Fibroblast of lung (primary cell): ENCODE measurements at places on chromosomes 11 and 22. TPM values are rescaled to one million over a fixed set of nuclear protein-coding genes. Genes with fewer than 3 reads are reported as not detected.

DNA sequence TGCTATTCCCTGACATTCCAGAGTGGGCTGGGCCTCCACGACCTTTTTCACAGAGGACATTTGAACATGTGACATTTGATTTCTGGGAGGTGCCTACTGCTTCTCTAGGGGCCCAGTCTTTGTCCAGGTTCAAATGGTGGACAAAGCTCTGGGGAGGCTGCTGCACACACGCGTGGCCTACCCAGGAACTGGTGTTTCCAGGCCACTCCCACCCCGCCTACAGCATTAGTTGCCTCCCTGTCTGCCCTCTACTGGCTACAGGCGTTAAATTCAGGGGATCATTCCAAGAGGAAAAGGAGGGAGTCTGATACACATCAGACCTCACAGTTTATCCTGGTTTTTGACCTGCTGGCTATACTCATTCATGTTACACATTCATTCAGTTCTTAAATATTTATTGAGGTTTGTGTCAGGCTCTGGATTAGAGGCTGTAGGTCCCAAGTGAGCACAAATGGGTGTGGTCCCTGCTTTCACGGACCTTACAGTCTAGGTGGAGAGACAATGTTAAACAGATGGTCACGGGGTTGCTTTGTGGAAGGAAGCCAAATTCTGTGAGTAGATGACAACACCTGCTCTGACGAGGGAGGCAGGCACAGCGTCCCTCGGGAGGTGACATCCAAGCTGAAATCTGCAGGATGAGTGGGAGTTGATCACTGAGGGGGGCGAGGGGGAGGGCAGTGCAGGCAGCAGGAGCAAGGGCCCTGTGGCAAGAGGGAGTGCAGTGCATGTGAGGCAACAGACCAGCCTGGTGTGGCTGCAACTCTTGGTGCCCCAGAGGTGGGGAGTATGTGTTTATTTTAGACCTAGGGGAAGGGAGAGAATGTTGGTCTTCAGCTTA, 11.8 kb downstream of the TUB start:
- peaks cover under 1% of the 10 kb centered on the region for H3K4me1 ChIP-seq
- no peaks in the 10 kb centered on the region for H3K27me3 ChIP-seq
- H3K27ac ChIP-seq, result no peak overlapping the region
- peak; percentile 70 for DNase-seq

GRCh38 chr11:106495046-106495445, 417.6 kb downstream of the AASDHPPT start:
- peak; percentile 68 for DNase-seq
- H3K4me3 ChIP-seq, result no peak overlapping the region
- no peaks in the 10 kb centered on the region for H3K4me1 ChIP-seq
- no peaks in the 10 kb centered on the region for H3K27me3 ChIP-seq

DNA sequence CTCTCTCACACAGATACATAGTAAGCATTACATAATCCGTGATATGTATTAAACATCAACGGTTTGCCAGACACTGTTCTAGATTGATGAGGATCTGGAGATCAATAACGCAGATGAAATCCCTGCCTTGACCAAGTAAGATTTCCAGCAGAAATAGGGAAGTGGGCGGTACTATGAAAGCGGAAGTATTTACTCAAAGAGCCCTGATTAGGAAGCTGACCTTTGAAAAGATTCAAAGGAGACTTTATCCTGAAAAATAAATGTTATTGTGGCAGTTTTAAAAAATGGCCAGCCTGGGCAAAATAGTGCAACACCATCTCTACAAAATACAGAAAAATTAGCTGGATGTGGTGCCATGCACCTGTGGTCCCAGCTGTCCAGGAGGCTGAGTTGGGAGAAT, 26.8 kb downstream of the GAB2 start:
- no peaks in the 10 kb centered on the region for H3K27me3 ChIP-seq
- H3K4me1 ChIP-seq, result no peaks in the 10 kb centered on the region
- no peak overlapping the region for H3K27ac ChIP-seq
- H3K36me3 ChIP-seq, result no peaks in the 10 kb centered on the region

GRCh38 chr11:43503417-43503816, 144.7 kb downstream of the TTC17 start:
- no peaks in the 10 kb centered on the region for H3K27me3 ChIP-seq
- H3K4me1 ChIP-seq, result no peaks in the 10 kb centered on the region
- no peak for DNase-seq
- H3K27ac ChIP-seq, result no peak overlapping the region
- H3K4me3 ChIP-seq, result no peak overlapping the region

- H3K4me3 ChIP-seq, result no peak overlapping the region
- H3K4me1 ChIP-seq, result peaks cover 46% of the 10 kb centered on the region
- no peaks in the 10 kb centered on the region for H3K27me3 ChIP-seq
- peak; percentile 94 for DNase-seq
- peak overlapping the region; percentile 85 for H3K27ac ChIP-seq
- H3K36me3 ChIP-seq, result peaks cover 3% of the 10 kb centered on the region
Observed at GRCh38 chr11:10659339-10660216, 34.0 kb downstream of the IRAG1 start.

GRCh38 chr11:117978991-117979390, 7.2 kb upstream of the IL10RA start:
- no peaks in the 10 kb centered on the region for H3K36me3 ChIP-seq
- no peak overlapping the region for H3K4me3 ChIP-seq
- no peaks in the 10 kb centered on the region for H3K27me3 ChIP-seq
- no peaks in the 10 kb centered on the region for H3K4me1 ChIP-seq
- DNase-seq, result no peak

The CCDC87 gene
- 0.26 and 0.33 TPM in 2 replicates for total RNA-seq

GRCh38 chr11:69915501-69916250, 96.5 kb upstream of the FGF3 start:
- H3K27me3 ChIP-seq, result peaks cover 8% of the 10 kb centered on the region
- DNase-seq, result peak; percentile 55
- H3K36me3 ChIP-seq, result no peaks in the 10 kb centered on the region
- H3K27ac ChIP-seq, result peak overlapping the region; percentile 56

GRCh38 chr11:129312730-129313503, 62.7 kb upstream of the BARX2 start:
- DNase-seq, result no peak
- H3K4me1 ChIP-seq, result no peaks in the 10 kb centered on the region
- H3K4me3 ChIP-seq, result no peak overlapping the region
- no peak overlapping the region for H3K27ac ChIP-seq
- peaks cover 5% of the 10 kb centered on the region for H3K27me3 ChIP-seq

DNA sequence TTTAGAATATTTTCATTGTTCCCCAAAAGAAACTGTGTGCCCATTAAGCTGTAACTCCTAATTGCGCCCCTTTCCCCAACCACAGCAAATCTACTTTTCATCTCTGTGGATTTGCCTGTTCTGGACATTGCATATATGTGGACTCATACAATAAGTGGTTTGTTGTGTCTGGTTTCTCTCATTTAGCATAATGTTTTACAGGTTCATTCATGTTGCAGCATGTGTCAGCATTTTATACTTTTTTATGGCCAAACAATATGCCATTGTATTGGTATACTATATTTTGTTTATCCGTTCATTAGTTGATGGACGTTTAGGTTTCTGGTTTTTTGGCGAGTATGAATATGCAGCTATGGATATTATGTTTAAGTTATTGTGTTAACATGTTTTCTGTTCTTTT, 23.8 kb downstream of the NUCB2 start:
- H3K36me3 ChIP-seq, result no peaks in the 10 kb centered on the region
- no peak overlapping the region for H3K4me3 ChIP-seq
- DNase-seq, result no peak
- no peaks in the 10 kb centered on the region for H3K4me1 ChIP-seq
- no peak overlapping the region for H3K27ac ChIP-seq

GRCh38 chr22:30054067-30054763, 26.0 kb upstream of the HORMAD2 start:
- DNase-seq, result no peak
- no peak overlapping the region for H3K27ac ChIP-seq
- H3K4me1 ChIP-seq, result no peaks in the 10 kb centered on the region
- H3K36me3 ChIP-seq, result no peaks in the 10 kb centered on the region
- H3K4me3 ChIP-seq, result no peak overlapping the region

The CDKN1C gene
- 31.1 and 31.5 TPM in 2 replicates for total RNA-seq

DNA sequence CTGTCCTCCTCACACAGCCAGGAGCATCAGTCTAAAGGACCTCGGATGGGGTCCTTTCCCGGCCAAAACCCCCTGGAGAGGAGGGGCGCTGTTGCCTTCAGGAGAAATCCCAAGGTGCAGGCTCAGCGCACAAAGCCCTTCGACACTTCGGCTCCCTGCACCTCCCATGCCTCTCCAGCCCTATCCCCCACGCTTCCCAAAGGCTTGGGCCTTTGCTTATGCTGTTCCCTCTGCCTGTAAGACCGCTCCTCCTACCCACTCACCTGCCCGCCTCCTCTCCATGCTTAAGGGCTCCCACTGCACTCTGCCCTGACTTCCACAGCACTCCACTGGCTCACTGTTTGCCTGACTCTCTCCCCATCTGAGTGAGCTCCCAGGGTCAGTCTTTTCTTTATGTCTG, 13.5 kb downstream of the SLC15A3 start:
- no peaks in the 10 kb centered on the region for H3K27me3 ChIP-seq
- DNase-seq, result no peak

DNA sequence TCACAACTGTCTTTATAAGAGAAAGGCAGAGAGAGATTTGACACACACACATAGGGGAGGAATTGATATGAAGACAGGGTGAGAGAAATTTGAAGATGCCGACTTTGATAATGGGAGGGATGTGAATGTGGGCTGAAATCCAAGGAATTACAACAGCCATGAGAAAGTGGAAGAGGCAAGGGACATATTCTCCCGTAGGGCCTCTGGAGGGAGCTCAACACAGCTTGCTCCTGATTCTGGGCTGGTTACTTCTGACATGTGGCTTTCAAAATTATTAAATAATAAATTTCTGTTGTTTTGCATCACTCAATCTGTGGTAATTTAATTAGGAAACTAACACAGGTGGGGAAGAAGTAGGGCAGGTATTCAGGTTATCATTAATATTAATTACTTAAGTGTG, 282.9 kb downstream of the LUZP2 start:
- no peak overlapping the region for H3K27ac ChIP-seq
- H3K4me1 ChIP-seq, result no peaks in the 10 kb centered on the region
- DNase-seq, result peak; percentile 31
- no peaks in the 10 kb centered on the region for H3K27me3 ChIP-seq
- H3K36me3 ChIP-seq, result no peaks in the 10 kb centered on the region
- no peak overlapping the region for H3K4me3 ChIP-seq

The KRTAP5-7 gene
- total RNA-seq, result under 0.01 and 0.17 TPM in 2 replicates

The FGF4 gene
- total RNA-seq, result not detected in 2 replicates

DNA sequence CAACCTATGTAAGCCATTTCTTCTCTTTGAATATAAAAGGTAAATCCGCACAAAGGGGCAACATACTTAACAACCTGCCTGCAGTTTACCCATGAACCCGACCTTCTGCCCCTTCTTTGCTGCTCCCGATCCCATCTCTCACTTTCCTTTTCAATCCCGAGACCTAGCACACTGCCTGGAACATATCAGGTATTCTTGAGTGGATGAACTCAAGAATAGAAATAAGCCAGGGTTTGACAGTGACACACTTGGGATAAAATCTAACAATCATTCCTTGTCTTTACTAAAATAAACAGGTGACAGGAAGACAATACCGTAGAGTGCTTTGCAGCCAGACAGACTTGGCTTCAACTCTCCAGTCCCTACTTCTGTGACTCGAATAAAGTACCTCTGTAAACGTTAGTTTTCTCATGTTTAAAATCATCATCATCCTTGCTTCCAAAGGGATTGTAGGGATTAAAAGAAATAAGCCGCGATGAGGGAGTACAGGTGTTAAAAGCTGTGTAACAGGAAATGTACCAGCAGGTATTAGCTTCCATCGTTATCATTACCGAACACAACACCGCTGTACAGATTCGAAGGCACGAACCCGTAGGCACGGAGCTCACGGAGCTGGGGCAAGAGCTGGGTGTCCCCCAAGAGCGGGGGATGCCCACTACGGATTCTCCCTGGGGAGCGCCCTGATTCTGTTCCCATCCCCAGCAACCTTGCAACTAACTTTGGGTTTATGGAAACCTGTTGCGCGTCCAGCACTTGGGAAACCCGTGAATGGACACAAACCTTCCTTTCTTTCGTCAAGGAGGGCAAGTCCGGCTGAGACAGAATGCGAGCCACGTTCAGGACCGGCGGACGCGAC, 720 bp downstream of the UFD1 start:
- peak overlapping the region; percentile 98 for H3K4me3 ChIP-seq
- H3K4me1 ChIP-seq, result peaks cover 11% of the 10 kb centered on the region
- no peak for DNase-seq
- peaks cover 4% of the 10 kb centered on the region for H3K36me3 ChIP-seq
- H3K27me3 ChIP-seq, result no peaks in the 10 kb centered on the region
- H3K27ac ChIP-seq, result peak overlapping the region; percentile 91

DNA sequence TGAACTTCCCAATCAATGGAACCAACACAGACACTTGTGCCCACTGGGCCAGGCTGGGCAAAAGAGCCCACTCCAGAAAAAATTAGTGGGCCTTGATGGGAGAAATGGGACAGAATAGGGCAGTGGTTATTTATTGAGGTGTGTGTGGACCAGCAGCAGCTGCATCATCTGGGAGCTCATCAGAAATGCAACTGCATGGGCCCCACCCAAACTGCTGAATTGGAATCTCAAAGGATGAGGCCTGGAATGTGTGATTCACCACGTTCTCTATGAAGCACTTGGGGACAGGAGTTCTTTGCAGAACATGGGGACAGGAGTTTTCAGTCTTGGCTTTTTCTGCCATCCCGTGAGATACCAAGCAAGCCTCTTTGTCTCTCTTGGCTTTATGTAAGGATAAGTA, 255.6 kb upstream of the PLET1 start:
- H3K4me3 ChIP-seq, result no peak overlapping the region
- no peak overlapping the region for H3K27ac ChIP-seq

- no peaks in the 10 kb centered on the region for H3K27me3 ChIP-seq
- H3K4me1 ChIP-seq, result no peaks in the 10 kb centered on the region
- no peak overlapping the region for H3K27ac ChIP-seq
- H3K4me3 ChIP-seq, result no peak overlapping the region
- H3K36me3 ChIP-seq, result no peaks in the 10 kb centered on the region
Observed at GRCh38 chr11:28730336-28730735, 622.1 kb downstream of the METTL15 start.

DNA sequence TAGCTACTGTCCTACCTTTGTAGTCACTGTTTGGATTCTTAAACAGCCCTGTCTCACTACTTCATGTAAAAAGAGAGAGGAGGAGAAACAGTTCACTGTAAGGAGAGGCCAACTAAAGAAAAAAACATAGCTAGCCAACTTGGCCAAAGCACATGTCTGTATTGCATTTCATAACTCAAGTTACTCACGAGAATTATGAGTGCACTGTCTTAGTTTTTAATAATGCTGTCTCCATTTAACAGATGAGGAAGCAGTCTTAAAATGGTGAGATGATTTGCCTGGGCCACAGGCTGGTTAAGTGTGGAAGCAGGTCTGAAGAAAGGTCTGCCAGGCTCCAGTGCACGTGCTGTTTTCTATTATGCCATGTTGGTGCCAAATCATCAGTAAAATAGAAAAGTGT, 104.5 kb downstream of the UVRAG start:
- no peaks in the 10 kb centered on the region for H3K4me1 ChIP-seq
- no peak overlapping the region for H3K4me3 ChIP-seq
- DNase-seq, result peak; percentile 61
- no peaks in the 10 kb centered on the region for H3K36me3 ChIP-seq
- H3K27ac ChIP-seq, result no peak overlapping the region
- no peaks in the 10 kb centered on the region for H3K27me3 ChIP-seq
